ENCODE measurements at places on chromosomes 3 and 15.
A peak's percentile ranks its signal among the peaks of the same experiment; 100 is the strongest.

- no peak for DNase-seq
Observed at GRCh38 chr3:150913133-150913922, 8.1 kb upstream of the MINDY4B start.

GRCh38 chr3:171774521-171774920 lies 35.8 kb downstream of the PLD1 start:
- no peak for DNase-seq

- DNase-seq, result no peak
Observed at GRCh38 chr3:3745693-3746092, 53.5 kb upstream of the LRRN1 start.

- DNase-seq, result no peak
Observed at GRCh38 chr3:129105862-129106261, 15.7 kb downstream of the RAB43 start.

GRCh38 chr3:138657508-138657907 lies 48.9 kb downstream of the FAIM start:
- no peak for DNase-seq

DNA sequence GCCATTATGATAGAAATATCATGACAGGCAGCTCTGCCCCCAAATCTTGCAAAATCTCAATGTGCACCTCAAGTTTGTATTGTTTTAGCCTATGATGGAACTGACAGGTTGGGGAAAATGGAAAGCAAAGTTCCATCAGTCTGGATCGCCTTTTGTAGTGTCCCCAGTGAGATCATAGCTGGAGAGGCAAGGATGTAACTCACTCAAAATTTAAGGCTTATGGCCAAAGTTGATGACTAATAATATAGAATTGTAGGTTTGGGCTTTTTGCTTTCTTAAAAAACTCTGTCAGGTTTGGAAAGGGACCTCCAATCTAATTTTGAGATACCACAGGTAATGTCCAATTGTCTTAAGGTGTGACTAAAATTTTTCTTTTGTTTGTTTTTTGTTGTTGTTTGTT lies 1.4 kb upstream of the ACP3 start:
- DNase-seq, result no peak

DNA sequence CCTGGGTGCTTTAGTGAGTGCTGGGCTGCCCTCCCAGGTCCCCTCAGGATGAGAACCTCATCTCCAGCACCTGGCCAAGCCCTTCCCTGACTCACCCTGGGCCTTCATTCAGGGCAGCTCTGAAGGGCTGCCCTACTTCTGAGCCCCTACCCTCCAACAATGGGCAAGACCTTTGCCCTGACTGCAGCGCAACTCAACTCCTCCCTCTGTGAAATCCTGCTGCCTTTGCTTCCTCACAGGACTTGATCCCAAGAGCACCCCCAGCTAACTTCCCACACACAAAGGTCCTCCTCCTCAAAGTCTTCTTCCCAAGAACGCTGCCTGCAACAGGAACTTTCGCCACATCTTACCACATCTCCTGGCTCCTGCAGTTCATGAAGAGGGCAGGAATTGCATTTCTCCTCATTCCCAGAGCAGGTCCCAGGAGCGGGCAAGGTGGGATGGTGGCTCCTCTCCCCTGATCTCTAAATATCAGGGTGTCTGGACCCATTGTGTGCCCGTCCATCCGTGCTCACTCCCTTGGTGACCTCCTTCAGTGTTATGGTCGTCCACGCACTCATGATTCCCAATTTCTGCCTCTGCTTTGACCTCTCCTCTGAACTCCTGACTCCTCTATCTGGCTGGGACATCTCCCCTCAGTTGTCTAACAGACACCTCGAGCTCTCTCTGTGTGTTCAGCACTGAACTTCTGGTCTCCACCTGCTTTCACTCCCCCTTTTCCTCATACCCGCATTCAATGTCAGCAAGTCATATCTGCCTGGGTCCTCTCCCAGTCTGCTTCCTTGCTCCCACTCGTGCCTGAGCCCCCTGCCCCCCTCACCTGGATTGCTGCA lies 4.5 kb upstream of the SSUH2 start:
- DNase-seq, result no peak

DNA sequence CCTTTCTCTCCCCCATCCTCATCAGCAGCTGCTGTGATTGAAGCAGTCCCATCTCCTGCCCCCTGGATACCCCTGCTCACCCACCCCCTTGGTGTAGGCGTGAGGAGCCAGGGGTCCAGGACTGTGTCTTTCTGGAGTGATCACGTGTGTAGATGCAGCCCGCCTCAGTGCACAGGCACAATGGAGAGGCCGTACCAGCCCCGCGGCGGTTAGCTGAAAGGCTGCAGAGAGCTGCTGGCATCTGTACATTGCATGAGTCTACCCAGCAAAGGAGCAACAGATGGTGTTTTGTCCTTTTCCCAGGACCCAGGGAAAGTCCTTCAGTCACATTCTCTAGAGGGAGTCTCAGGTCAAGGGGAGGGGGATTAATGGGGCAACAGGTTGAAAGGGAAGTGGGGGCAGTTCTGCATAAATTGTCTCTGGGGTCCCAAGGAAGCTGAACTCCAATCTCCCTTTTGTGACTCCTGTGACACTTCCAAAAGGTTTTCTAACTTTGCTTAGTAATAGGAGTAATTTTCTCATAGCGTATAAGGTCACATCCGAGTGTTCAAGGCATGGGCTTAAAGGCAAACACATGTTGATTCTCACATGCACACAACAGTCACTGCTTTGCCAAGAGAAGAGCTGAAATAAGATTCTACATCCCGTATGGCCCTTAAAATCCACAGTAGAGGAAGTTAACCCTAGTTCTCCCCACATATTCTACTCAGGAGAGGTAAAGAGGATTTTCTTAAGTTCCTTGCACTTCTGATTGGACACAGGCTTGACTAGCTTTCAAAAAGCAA lies 7.1 kb downstream of the CSPG5 start:
- DNase-seq, result no peak

- DNase-seq, result no peak
Observed at GRCh38 chr15:56992725-56993124, 74.3 kb downstream of the TCF12 start.

DNA sequence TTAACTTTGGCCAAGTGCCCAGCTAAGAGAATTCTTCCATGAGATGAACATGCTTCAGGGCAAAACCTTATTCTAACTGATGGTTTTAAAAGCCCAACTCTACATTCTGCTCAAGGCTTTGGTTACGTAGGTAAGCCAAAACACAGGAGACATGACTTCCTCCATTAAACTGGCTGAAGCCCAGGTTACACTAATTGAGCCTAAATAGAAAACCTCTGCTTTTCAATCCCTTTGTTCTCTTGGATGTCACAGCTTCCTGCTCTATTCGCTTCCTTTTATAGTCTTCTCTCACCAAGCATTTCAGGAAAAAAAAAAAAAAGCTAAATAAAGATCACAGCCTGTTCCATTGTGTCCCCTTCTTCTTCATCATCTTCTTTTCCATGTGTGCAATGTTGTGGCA lies 420.4 kb downstream of the TIGIT start:
- no peak for DNase-seq

- no peak for DNase-seq
Observed at GRCh38 chr3:36476286-36476942, 96.1 kb downstream of the STAC start.

DNA sequence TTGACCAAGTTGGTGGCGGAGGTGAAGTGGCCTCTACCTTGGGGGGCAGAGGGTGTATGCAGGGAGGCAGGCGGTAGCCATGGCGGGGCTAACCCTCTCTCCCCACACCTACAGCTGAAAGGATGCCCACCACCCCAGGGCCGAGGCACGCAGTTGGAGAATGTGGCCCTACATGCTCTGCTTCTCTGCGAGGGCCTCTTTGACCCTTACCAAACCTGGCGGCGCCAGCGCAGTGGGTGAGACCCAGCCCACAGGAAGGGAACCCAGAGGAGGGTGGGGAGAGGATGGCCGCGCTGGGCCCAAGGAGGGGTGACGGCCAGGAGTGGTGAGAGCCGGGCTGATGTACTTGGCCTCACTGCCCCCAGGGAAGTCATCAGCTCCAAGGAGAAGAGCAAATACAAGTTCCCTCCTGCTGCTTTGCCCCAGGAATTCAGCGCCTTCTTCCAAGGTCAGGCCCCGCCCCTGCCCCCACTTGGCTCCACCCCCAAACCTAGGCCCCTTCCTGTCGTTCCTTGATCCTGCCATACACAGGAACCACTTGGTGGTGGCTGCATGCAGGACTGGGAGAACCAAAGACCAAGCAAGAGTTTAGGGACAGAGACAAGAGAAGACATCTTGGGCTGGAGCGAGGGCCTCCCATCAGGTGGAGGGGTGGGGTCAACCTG lies 9.8 kb downstream of the NBEAL2 start:
- no peak for DNase-seq

DNA sequence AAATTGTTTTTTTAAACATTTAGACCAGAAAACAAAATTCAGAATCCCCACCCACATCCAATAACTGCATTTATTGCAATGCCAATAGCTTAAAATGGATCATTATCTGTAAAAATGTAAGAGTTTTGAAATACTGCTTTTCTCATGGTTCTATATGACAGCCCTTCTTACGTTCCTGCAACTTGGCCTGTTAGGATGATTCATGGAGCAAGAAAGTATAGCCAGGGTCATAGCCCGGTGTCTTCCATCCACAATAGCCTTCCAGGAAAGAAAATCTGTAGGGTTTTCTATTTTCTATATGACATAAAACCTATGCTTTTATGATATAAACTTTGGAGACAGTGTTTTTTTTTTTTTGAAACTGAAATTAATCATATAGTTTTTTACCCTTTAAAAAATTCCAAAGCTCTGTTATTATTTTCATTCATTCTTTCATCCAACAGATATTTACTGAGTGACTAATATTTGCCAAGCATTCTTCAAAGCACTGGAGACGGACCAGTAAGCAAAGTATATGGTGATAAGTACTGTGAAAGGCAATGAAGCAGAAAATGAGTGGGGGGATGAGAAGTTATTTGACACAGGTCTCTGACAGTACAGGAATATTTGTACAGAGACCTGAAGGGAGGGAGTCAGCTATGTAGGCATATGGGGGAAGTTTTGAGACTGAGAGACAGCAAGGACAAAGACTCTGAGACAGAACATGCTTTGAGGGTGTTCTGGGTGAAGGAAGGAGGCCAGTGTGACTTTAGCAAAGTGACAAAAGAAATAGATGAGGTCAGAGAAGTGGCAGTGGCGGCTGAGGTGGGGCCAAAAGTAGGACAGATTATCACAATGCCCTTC lies 29.0 kb upstream of the SLC2A2 start:
- DNase-seq, result no peak

GRCh38 chr15:42788725-42789124 lies 51.8 kb upstream of the CDAN1 start:
- no peak for DNase-seq

DNA sequence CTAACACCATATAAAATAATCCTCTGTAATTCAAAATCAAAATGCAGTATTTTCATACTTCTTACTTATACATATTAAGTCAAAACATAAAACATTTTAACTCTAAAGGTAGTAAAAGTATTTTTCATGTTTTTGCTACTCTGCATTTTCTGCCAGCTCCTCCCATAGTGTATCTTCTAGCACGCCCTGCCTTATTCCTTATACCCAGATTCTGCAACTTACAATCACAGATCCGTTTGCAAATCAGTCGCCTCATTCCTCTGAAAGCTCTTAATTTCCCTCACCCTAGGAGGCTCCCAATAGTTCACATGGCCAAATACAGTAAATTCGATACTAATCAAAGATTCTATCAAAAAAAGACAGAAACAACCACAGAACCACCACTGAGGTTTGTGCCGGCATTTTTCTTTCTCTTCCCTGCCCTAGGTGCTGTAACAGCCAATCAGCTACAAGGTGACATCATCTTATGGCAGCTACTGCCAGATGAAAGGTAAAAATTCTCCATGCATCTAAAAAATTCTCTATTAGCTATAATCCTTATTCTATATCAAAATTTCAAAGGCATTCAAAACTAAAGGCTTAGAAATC lies 72.9 kb downstream of the CLASP2 start:
- DNase-seq, result no peak

GRCh38 chr3:112365035-112365434 lies 32.1 kb downstream of the CD200 start:
- no peak for DNase-seq

- no peak for DNase-seq
Observed at GRCh38 chr3:60792249-60792852, 458.9 kb downstream of the FHIT start.

DNA sequence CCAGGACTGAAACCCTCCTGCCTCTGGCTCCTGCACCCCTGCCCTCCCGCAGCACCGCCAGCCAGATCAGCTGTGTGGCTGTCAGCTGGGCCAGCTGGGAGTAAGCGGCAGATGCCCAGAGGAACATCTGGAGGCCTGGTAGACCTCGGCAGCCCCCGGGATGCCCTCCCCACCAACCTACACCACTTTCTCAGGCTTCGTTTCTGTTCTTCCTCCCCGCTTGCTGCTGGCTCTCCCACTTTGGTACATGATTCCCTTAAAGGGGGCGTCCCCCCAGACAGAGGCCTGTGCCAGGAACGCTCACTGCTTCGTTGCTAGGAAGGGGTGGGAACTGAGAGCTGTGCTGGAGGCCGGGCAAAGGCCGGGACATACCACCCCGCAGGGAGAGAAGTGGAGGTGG lies 91.4 kb upstream of the RPL32 start:
- no peak for DNase-seq

- no peak for DNase-seq
Observed at GRCh38 chr3:81041331-81041730, 720.1 kb downstream of the GBE1 start.

DNA sequence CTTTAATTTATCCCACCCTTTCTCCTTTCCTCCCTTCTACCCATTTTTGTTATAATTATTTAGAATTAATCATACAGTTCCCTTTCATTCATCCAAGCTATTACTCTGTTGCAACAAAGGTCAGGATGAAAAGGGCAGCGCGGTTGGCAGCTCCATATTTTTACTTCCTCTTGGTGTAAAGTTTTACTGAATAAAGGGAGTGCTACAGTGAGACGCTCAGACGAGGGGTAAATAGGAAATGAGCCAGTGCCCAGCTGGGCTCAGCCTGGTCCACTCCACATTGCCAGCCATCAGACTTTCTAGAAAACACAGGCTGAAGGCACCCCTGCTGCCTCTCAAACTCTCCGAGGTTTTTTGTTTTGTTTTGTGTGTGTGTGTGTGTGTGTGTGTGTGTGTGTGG lies 21.9 kb upstream of the ZBTB38 start:
- DNase-seq, result no peak

DNA sequence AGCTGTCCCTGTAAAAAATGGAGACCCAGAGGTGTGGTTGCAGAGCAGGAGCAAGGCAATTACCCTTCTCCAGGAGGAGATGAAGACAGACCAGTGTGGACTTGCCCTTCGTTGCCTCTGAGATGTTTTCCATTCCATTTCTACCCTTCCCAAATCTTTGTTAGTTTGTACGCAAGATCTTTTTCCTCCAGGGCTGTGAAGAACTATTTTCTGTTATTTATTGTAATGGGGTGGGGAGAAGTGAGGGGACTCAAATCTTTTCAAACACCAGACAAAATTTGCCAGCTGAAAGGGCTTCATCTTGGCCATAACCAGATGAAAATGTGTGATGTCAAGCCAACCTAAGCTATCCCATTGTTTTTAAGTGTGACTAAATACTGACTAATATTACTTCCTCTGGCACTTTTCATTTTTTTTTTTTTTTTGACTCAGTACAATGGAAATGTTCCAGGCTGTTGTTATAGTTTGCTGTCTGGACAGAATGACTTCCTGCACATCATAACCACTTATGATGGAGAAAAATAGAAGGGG lies 271.3 kb upstream of the TPRG1 start:
- DNase-seq, result peak; percentile 61

GRCh38 chr15:45665261-45665660 lies 30.4 kb downstream of the SQOR start:
- DNase-seq, result no peak

All from H54 (cell line).